ENCODE measurements at places on chromosomes 13 and 19.

DNA sequence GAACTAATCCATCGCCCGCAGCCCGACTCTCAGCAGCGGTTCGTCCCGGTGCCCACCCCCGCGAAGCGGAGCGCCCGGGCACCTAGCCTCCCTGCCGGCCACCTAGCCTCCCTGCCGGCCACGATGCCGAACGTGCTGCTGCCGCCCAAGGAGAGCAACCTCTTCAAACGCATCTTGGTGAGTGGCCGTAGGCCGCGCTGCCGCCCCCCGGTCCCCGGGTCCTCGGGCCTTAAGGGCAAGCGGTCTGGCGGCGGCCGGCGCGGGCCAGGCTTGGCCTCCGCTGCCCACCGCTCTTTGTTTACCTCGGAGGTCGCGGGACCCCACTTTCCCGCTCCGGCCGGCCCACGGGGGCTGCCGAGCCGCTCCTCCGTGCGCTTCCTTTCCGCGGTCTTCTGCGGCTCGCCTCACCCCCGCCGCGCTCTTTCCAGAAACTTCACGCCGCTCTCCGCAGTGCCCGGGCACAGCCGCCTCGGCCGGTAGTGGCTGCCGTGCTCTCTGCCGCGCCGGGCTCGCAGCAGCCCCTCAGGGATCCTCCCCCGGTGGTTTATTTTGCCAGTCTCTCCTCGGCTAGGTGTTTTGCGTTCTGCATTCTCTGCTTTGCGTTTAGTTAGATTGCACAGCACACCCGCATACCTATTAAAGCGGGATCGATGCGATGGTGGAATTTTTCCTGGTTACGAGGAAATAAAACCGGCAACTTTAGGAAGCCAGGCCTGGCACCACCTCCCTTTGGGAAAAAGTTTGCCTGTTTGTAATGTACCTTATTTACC lies 524 bp downstream of the NAA16 start:
- DNase-seq = peak; percentile 8

DNA sequence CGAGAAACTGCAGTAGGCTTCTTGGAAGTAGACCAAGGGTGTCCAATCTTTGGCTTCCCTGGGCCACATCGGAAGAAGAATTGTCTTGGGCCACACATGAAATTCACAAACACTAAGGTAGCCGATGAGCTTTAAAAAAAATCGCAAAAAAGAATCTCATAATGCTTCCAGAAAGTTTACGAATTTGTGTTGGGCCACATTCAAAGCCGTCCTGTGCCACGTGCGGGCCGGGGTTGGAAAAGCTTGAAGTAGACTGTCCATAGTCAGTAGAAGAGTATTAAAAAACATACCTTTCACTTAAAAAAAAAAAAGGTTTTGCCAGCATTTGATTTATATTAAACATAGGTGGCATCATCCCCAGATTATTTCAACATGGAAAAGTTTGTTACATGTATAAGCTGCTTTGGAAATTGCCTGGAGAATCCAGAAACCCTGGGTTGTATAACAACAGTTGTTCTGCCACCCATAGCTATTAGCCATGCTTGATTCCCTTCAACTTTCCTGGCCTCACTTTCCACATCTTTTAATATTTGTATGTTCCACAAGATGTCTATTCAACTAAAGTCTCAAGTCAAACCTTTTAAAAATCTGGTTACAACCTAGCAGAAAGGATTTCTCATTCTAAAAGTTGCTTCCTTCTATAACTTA lies 1.0 kb downstream of the IFT88 start:
- DNase-seq = no peak

GRCh38 chr13:64453831-64454230 lies 2776.3 kb downstream of the PCDH9 start:
- no peak for DNase-seq

- peak; percentile 93 for DNase-seq
These were observed at the start of gene FARP1 for GRCh38 chr13:98142380-98143156. Gene FARP1, plus strand, starts transcription at chr13:98143094. Its CDS starts 70,149 bp downstream, at chr13:98213243.

DNA sequence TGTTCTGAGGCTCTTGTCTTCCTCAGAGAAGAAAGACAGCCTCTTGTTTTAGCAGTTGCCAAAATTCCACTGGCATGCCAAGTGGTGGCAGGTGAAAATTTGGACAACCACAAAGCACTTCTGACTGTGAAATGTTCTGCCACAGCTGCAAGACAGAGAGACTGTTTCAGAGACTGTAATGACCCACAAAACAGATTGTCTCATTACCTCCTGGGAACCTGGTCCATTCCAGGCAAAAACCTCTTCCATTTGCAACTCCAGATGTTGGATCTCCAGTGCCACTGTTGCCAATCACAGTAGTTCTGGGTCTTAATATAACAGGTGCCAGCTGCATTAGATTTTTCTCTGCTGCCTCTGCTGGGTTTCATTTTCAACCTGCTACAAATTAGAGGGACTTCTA lies 911.5 kb downstream of the UQCRFS1 start:
- DNase-seq = no peak

- no peak for DNase-seq
These were observed 18.4 kb upstream of the IPO5 start for GRCh38 chr13:97935071-97935470.

- no peak for DNase-seq
These were observed 1.3 kb upstream of the ARHGAP45 start for GRCh38 chr19:1065606-1066109.

GRCh38 chr19:56884441-56884840 lies 43.9 kb upstream of the PEG3 start:
- DNase-seq = no peak

- DNase-seq = no peak
These were observed 8.8 kb downstream of the DDX39A start for GRCh38 chr19:14410091-14411051.

DNA sequence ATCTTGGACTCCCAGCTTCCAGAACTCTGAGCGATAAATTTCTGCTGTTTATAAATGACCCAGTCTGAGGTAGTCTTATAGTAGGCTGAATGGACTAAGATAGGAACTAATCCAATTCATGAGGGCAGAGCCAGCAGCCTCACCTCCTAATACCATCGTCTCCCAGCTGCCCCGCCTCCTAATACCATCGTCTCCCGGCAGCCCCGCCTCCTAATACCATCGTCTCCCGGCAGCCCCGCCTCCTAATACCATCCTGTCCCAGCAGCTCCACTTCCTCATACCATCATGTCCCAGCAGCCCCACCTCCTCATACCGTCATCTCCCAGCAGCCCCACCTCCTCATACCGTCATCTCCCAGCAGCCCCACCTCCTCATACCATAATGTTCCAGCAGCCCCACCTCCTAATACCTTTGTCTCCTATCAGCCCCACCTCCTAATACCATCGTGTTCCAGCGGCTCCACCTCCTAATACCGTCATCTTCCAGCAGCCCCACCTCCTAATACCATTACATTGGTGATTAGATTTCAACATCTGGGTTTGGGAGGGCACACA lies 2.4 kb upstream of the ARGLU1 start:
- DNase-seq = peak; percentile 38

DNA sequence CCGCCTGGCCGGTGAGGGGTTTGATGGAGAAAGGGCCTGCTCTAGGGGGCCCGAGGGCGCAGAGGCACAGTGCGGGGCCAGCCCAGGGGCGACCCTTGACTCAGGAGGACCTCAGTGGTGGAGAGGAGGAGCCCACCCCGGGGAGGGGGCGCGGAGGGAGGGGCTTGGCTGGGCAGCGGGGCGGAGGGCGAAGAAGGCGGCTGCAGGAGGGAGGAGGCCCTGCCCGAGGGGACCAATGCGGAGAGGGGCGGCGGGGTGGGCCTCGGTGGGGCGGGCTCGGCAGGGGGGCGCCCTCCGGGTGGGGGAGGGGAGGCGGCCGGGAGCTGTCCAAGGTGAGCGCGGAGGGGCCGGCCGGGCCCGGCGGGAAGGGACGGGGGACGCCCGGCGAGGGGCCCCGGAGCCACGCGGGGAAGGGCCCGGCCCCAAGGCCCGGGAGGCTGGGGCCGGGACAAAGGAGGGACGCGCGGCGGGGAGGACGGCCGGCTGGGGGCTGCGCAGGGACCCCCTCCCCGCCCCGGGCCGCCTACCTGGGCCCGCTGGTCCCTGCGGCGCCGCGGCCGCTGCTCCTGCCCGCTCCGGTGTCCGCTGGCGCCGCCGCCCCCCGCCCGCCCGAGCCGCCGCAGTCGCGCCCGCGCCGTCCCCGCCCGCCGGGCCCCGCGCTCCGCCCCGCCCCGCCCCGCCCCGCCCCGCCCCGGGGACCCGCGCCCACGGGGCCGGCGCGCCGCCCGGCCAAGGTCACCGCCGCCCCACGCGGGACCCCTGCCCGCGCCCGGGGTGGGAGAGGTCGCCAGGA lies at the start of gene DIRAS1:
Gene DIRAS1 (minus strand): TSS at position 596 of the 793 bp plus-strand sequence. CDS start 3,566 bp downstream, outside the sequence.
- peak; percentile 28 for DNase-seq

GRCh38 chr19:47601180-47601904 lies 7.6 kb upstream of the BICRA start:
- no peak for DNase-seq

- no peak for DNase-seq
These were observed 98.2 kb downstream of the UBL3 start for GRCh38 chr13:29752175-29752574.

DNA sequence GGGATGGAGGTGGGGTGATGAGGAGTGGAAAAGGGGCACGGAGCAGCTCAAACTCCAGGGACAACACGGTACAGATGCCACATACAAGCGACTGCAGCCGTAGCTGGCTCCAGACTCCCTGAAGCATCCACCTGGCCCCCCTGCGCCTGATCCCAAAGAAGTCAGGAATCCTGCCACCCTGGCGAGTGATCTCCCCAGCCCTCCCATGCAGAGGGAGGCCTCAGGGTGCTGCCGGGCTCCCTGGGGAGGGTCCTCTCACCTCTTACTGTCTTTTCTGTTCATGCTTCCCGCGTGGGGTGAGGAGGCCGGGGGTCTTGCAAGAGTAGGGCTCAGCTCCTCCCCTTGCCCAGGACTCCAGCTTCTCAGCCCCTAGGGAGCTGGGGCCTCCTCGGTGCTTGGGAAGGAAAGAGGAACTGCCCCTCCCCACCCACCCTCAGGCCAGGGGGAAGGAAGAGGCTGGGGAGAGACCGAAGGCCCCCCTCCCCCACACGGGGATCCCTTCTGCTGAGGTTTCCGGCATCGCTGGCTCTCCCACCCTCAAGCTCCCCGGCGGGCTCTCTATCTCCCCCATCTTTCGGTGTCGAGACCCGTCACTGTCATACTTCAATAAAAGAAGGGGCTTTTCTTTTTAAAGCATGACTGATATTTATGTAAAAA lies at the start of gene RASGRP4:
Gene RASGRP4 (minus strand): TSS at position 410 of the 657 bp plus-strand sequence. CDS start 128 bp downstream, at position 282.
- DNase-seq = no peak

DNA sequence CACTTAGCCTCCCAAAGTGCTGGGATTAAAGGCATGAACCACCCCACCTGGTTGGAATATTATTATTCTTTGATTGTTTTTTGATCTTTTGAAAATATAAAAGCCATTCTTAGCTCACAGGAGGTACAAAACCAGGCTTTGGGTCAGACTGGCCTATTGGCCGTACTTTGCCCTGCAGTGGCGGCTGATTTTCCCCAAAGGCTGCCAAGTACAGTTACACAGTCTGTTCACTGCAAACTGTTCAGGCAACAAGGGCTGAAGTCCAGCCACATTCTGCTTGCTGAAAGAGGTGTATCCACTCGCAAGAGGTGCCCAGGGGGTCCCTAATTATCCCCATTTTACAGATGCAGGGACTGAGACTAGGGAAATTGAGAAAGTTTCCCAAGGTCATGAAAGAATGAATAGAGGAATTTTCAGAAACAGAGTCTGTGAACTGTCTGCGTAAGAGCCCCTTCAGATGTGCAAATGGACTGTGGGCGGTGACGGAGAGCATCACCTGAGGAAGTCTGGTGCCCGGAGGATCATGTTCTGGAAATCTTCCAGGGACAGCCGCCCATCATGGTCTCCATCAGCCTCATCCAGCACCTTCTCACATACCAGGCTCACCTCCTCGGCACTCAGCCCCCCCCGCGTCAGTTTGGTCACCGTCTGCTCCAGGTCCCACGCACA lies 9.0 kb downstream of the CIB3 start:
- DNase-seq = no peak

DNA sequence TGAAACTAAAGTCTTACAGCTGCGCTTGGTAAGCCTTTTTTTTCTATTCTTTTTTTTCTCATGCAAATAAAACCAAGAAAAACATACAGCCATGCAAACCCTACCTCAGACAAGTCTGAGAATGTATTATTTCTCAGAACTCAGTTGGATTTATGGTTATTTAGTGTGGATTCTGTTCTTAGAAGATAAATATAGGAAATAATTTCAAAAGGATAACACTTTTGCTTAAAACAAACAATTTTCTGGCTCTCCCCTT lies 40.7 kb upstream of the TNFSF11 start:
- DNase-seq = no peak

GRCh38 chr19:7870571-7871436 lies 3.4 kb downstream of the PRR36 start:
- DNase-seq = peak; percentile 87

- no peak for DNase-seq
These were observed 3.7 kb upstream of the FCER2 start for GRCh38 chr19:7705387-7706187.

GRCh38 chr13:98044301-98044700 lies 90.8 kb downstream of the IPO5 start:
- no peak for DNase-seq

DNA sequence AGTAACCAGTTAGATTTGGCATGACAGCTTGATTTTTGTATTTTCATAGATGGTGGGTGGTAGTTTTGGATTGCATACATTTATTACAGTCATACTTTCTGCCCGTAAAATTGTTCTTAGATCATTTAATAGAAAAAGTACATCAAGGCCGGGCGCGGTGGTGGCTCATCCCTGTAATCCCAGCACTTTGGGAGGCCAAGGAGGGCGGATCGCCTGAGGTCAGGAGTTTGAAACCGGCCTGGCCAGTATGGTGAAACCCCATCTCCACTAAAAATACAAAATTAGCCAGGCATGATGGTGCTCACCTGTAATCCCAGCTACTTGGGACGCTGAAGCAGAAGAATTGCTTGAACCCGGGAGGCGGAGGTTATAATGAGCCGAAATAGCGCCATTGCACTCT lies 55.0 kb upstream of the UBE2L5 start:
- DNase-seq = no peak

DNA sequence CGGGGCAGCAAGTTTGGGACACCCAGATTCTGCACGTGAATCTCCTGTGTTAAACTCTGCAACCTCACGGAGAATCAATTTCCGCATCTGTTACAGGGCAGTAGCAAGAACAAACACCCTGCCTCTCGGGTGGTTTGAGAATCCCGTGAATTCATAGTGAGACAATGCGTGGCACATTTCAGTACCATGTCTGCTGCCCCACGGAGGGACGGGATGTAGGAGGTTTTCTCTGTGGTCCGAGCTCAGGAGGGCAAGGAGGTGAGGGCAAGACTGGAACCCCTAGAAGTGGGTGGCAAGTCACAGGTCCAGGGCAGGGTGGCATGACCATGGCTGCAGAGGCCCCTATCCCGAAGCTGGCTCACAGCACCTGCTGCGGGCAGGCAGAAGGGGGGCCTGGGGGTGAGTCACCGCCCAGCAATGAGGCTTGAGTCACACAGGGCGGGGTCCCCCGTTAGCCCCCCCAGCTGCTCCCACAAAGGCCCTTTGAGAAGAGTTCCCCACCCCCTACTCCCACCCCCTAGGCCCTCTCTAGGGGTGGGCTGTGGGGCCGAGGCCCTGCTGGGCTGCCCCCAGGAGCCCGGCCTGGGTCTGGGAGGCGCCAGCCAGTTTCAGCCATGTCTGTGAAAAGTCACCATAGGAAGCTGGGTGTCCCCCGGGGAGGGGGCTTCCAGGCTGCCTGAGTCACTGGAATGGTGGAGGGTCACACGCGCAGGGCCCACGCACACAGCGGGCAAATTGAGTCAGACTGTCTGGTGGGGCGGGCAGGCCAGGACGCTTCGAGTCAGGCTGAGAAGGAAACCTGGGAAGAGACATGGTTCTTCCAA lies 25.8 kb upstream of the NANOS3 start:
- no peak for DNase-seq
